ENCODE measurements at places on chromosomes 6 and 20.

GRCh38 chr20:51366155-51366886 is 176.2 kb downstream of the NFATC2 start:
- no peak for DNase-seq

DNA sequence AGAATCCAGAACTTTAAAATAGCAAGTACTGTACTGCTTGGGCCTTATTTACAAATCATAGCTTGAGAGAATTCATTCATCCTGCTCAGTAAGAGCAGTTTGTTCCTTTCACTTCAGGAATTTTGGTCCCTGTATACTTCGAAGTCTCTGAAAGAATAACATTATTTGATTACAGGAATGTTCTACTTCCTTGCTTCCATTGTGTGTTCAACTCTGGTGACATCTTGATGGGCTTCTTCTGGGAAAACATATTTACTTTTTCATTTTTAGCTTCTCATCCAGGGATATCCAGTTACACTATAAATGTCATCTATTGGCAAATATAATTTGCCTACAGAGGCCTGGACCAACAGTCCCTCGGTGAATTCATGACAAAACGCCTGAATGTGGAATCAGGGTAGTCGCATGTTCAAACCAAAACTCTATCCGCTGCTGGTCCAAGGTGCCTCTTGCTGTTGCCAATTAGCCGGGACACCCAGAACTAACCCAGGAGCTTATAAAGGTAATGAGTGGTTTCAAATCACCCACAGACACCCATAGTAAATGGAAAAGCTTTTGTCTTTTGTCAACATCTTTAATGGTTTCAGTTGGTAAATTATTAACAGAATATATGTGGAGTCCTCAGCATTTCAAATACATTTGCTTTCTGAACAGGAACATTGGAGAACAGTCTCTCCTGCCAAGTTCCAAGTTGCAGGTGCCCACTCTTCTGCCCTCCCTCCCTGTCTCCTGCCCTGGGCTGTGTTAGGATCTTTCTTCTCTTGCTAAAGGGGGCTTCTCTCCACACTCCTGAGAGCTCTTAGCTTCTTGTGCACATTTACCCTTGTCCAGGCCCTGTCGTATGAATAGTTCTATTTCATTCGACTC is 162.5 kb upstream of the CITED2 start:
- DNase-seq = no peak

DNA sequence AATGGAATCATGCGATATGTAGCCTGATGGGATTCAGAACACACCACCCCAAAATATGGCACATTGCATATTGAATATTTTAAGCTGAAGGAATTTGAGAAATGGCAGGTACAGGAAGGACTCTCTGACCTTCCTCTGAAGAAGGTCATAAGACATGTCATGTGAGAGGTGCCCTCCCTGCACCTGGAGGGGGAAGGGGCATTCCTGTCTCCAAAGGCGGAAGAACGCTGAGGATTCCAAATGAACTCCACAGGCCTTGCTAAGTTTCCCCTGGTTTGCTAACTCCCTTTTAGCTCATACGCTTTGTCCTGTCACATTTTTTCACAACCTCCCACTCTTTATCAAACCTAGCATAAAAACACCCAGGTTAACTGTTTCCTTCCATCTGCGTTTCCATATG is 347.8 kb downstream of the CDKAL1 start:
- no peak for DNase-seq

GRCh38 chr6:79632580-79632979 is 1.5 kb downstream of the SH3BGRL2 start:
- no peak for DNase-seq
